Calu3 (cell line): ENCODE measurements at places on chromosomes 7 and 10. TPM values are rescaled to one million over a fixed set of nuclear protein-coding genes. Genes with fewer than 3 reads are reported as not detected.

CYP3A7 gene
- total RNA-seq, result 0.71 and 0.86 TPM in 2 replicates

ADCY1 gene
- total RNA-seq, result 7.6 and 8.8 TPM in 2 replicates

- H3K27ac ChIP-seq, result no peak overlapping the region
- H3K4me1 ChIP-seq, result no peaks in the 10 kb centered on the region
- no peaks in the 10 kb centered on the region for H3K36me3 ChIP-seq
- no peak overlapping the region for H3K4me3 ChIP-seq
- peaks cover 24% of the 10 kb centered on the region for H3K27me3 ChIP-seq
- DNase-seq, result no peak
Measured at GRCh38 chr7:37670436-37670835, 13.1 kb upstream of the GPR141 start.

SSC4D gene
- total RNA-seq, result 0.51 TPM in 1 of 2 replicates, not detected in the other

DNA sequence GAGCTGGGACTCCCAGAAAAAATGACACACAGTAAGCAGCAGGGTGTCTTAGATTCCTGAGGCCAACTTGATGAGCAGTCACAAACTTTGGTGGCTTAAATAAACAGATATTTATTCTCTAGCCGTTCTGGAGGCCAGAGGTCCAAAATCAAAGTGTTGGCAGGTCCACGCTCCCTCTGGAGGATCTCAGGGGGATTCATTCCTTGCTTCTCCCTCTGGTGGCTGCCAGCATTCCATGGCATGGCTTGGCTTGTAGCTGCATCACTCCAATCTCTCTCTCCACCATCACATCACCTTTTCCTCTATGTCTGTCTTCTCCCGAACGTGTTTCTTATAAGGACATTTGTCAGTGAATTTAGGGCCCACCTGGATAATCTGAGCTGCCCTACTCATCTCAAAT is 98.4 kb downstream of the OSBPL3 start:
- no peak overlapping the region for H3K4me3 ChIP-seq
- H3K27me3 ChIP-seq, result no peaks in the 10 kb centered on the region
- no peaks in the 10 kb centered on the region for H3K4me1 ChIP-seq

DNA sequence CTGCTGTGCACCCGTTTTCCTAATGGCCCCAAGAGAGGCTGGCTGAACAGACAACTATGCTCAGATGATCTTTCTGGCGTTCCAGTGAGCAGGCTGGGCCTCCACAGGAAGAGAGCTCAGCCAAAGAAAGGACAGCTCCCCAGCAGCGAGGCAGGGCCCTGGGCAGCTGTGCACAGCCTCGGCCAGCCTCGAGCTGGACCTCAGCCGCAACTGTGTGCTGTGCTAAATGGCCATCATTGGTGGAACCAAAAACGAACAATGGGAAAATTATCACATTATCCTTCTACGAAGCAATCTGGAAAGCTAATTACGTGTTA is 97.5 kb downstream of the CTBP2 start:
- peaks cover 30% of the 10 kb centered on the region for H3K4me1 ChIP-seq
- H3K27me3 ChIP-seq, result no peaks in the 10 kb centered on the region
- DNase-seq, result no peak
- no peak overlapping the region for H3K4me3 ChIP-seq
- H3K36me3 ChIP-seq, result peaks cover 48% of the 10 kb centered on the region

CNNM1 gene
- 5.8 and 6.3 TPM in 2 replicates for total RNA-seq

DNA sequence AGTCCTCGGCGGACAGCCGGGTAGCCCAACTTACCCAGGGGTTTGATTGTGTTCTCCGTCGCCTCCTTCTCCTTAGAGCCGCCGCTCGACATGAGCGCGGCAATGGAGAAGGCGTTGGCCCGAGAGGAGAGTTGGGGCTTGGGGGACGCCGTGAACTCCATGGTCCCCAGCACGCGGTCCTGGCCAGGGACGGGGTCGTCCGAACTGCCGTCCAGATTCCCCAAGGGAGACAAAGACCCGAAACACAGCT is 515 bp downstream of the TBX20 start:
- DNase-seq, result no peak
- H3K27me3 ChIP-seq, result peaks cover 69% of the 10 kb centered on the region
- no peak overlapping the region for H3K27ac ChIP-seq
- peaks cover 19% of the 10 kb centered on the region for H3K4me1 ChIP-seq

GRCh38 chr7:142945001-142945400 is 5.7 kb downstream of the LLCFC1 start:
- H3K27me3 ChIP-seq, result peaks cover 91% of the 10 kb centered on the region
- no peak for DNase-seq
- H3K27ac ChIP-seq, result no peak overlapping the region
- peaks cover 4% of the 10 kb centered on the region for H3K36me3 ChIP-seq

GRCh38 chr7:117871401-117871777 is 1.9 kb downstream of the CTTNBP2 start:
- peaks cover 17% of the 10 kb centered on the region for H3K4me1 ChIP-seq
- H3K36me3 ChIP-seq, result peaks cover 21% of the 10 kb centered on the region
- no peak overlapping the region for H3K4me3 ChIP-seq
- no peak for DNase-seq
- H3K27ac ChIP-seq, result no peak overlapping the region

HTR7 gene
- 0.12 TPM in 1 of 2 replicates, not detected in the other for total RNA-seq

PDCD11 gene
- total RNA-seq, result 33.0 and 41.3 TPM in 2 replicates

SLC39A12 gene
- not detected in 2 replicates for total RNA-seq

DNA sequence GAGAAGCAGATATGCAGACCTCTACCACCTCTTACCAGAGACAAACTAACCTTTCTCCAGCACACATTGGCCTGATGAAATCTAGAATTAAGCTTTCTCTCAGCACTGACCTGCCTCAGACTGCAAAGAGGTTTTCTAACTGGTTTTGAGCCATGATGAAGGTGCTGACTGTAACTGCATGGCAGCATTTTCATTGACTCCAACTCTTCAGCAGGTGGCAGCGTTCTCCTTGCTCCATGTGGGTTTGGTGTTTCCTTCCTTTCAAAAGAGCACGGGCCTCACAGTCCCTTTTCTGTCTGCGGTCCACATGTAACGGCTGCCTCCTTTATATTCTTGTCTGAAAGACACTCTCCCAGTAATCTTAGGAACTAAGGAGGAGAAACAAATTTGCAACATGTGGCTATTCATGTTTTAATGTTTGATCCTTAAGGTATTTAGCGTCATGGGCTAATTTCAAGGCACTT is 12.6 kb downstream of the KLLN start:
- no peak overlapping the region for H3K27ac ChIP-seq
- H3K4me1 ChIP-seq, result peaks cover 24% of the 10 kb centered on the region
- H3K36me3 ChIP-seq, result no peaks in the 10 kb centered on the region
- no peak overlapping the region for H3K4me3 ChIP-seq

- H3K4me3 ChIP-seq, result no peak overlapping the region
- no peak for DNase-seq
- no peaks in the 10 kb centered on the region for H3K4me1 ChIP-seq
- H3K36me3 ChIP-seq, result no peaks in the 10 kb centered on the region
- no peak overlapping the region for H3K27ac ChIP-seq
Measured at GRCh38 chr7:83882551-83882950, 233.6 kb upstream of the SEMA3E start.

DNA sequence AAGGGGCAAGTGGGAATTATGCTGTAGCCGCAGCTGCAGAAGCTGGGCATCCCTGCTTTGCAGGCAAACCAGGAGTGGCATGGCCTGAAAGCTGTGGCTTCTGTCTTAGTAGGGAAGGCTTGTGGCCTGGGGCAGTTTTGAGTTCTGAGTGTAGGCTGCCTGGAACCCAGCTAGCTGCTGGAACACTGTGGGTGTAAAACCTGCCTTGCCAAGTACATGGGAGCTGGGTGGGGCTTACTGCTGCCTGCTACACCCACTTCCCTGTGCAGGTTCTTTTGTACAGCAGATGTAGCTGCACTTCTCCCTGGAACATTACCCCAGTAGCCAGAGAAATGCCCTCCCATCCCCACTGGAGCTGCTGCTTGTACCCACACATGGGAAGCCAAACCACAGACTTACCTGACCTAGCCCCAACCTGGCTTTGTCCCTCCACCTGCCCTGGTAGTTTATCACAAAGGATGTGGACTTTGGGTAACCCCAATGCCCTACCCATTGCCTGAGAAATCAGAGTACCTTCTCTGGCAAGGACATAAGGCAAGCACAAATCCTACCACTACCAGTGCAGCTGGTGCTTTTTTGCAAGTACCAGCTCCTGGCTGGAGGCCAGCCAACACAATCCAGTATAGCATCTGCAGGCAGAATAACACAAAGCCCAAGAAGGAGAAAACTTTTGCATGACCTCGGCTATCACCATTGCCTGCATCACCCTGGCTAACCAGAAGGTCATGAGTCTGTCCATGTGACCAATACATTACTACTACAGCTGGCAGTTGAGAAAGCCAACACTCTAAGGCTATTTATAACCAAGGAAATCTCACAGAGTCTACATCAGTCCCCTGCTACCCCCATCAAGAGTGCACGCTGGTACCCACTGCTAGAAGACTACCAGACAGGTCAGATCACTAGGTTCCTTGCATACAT is 26.5 kb upstream of the PPP1R3A start:
- H3K36me3 ChIP-seq, result no peaks in the 10 kb centered on the region
- no peak for DNase-seq
- no peak overlapping the region for H3K27ac ChIP-seq
- no peak overlapping the region for H3K4me3 ChIP-seq
- no peaks in the 10 kb centered on the region for H3K4me1 ChIP-seq

DNA sequence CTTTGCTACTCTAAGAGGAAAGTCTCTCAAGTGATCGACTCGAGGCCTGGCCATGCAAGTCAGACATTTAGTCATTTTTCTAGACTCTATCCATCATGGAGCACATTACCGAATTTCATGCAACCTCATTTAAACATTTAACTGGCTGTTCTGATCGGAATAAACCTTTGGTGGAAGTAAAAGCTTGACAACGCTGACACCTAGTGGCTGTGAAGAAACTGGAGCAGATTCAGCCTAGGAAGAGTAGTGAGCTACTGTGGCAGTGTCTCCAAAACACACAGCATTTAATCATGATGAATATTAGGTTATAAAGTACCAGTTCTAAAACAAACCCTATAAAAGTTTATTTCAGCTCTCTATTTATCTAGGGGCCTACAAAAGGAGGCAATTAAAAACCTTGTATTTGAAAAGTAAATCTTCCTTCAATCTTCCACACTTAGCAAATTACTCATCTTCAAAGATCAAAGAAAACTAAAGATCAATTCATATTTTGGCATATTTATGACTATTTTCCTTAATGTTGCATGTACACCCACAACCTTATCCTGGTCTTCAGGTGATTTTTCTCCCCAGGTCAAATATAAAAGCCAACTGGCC is 175.0 kb downstream of the CTNNA3 start:
- no peaks in the 10 kb centered on the region for H3K4me1 ChIP-seq
- peaks cover 10% of the 10 kb centered on the region for H3K27me3 ChIP-seq
- H3K27ac ChIP-seq, result no peak overlapping the region
- H3K4me3 ChIP-seq, result no peak overlapping the region
- no peaks in the 10 kb centered on the region for H3K36me3 ChIP-seq
- DNase-seq, result peak; percentile 60

- H3K4me3 ChIP-seq, result no peak overlapping the region
- no peaks in the 10 kb centered on the region for H3K27me3 ChIP-seq
- no peaks in the 10 kb centered on the region for H3K36me3 ChIP-seq
- H3K27ac ChIP-seq, result no peak overlapping the region
Measured at GRCh38 chr7:96061009-96061408, 260.9 kb downstream of the SLC25A13 start.

DNA sequence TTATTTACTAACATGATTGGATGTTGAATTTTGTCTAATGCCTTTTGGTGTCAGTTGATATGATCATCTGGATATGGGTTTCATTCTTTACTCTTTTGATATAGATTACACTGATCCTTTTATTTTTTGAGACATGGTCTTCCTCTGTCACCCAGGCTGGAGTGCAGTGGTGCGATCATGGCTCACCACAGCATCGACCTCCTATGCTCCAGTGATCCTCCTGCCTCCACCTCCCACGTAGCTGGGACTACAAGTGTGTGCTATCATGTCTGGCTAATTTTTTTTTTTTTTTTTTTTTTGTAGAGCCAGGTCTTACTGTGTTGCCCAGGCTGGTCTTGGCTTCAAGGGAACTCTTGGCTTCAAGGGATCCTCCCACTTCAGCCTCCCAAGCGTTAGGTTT is 27.1 kb downstream of the BMS1 start:
- no peak for DNase-seq
- peaks cover 75% of the 10 kb centered on the region for H3K36me3 ChIP-seq
- H3K4me3 ChIP-seq, result no peak overlapping the region
- no peaks in the 10 kb centered on the region for H3K27me3 ChIP-seq
